ENCODE measurements at places on chromosomes 13 and 19. TPM values are rescaled to one million over a fixed set of nuclear protein-coding genes. Genes with fewer than 3 reads are reported as not detected.

GRCh38 chr13:39955560-39955959 lies 300.1 kb downstream of the COG6 start:
- DNase-seq: no peak

DNA sequence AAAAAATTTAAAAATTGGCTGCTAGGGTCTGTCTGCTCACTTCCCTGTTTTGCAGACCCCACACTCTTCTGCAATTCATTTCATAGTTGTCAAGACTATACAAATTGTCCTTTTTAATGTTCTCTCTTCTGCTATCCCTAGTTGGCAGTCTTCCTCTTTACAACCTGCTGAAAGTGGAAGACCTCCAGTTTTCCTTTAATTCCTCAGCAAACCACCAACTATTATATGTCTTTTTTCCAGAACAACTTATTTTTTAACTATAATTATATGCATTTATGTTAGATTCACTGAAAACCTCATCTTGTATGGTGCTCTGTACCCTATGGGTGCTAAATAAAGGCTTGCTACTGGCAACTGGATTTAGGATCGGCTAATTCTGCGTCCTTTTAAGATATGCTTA lies 1.1 kb upstream of the PHF11 start:
- no peak for DNase-seq

DNA sequence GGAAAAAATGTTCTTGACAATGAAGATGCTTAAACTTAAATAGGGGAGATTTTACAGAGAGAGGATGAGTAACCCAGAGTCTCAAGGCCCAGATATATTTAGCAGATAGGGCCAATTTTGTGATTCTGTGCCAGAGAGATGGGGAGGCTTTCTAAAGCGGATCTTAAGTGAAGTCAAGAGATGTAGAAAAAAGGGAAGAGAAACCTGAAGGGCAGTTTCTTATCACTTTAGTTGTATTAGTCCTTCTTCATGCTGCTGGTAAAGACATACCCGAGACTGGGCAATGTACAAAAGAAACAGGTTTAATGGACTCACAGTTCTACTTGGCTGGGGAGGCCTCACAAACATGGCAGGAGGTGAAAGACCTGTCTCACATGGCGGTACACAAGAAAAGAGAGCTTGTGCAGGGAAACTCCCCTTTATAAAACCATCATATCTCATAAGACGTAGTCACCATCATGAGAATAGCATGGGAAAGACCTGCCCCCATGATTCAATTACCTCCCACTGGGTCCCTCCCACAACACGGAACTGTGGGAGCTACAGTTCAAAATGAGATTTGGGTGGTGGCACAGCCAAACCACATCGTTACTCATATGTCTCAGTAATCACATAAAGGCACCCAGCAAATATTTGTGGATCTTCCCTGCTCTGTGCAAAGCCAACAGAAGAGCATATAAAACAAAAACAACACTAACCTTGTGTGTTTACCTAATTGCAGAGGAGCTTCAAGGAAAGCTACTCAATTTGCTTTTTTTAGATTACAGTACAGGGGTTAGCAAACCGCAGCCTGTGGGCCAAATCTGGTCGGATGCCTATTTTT lies 102.6 kb upstream of the MYCBP2 start:
- DNase-seq: no peak

DNA sequence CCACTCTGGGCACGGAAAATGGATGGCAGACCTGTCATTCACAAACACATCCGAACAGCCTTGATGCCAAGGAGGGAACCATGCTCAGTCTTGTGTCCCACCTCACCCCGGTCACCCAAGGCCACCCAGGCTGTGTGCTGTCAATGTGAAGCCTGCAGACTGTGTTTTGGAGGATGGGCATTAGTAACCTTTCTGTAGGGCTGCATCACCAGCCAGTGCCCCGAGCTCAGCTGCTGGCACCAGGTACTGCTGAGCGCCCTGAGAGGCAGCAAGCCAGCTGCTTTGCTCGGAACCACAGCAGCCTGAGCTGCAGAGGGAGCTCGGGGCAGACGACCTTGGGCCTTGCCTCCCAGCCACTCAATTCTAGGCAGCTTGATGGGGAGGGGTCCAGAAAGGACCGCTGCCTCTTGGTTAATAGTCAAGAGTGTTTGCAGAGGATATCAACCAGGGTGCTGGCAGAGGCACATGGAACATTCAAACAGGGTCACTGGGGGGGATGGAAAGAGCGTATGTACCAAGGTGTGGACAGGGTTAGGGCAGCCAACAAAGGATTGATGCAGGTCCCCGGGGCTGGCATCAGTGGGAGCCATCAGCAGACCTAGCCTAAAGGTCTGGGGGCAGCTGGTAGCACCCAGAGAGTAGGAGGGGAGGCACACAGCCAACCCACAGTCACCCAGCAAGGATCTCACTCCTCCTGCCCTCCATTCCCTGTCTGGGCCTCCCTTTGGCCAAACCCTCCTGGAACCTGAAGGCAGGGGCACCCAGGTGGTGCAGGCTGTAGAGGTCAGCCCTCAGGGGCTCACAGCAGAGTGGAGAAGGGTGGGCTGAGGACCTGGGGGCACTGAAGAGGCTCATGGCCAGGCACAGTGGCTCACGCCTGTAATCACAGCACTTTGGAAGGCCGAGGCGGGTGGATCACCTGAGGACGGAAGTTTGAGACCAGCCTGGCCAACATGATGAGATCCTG lies 8.1 kb downstream of the VSTM2B start:
- DNase-seq: no peak

- DNase-seq: no peak
Observed at GRCh38 chr19:29001141-29001581, 211.8 kb downstream of the UQCRFS1 start.

Gene HS6ST3
- total RNA-seq: not detected

DNA sequence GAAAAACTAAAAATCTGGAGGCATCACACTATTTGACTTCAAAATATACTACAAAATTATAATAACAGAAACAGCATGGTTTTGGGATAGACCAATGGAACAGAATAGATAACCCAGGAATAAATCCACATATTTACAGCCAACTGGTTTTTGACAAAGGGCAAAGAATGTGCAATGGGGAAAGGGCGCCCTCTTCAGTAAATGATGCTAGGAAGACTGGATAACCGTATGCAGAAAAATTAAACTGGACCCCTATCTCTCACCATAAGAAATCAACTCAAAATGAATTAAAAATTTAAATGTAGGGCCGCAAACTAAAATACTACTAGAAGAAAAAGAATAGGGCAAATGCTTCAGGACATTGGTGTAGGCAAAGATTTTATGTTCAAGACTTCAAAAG lies 440.5 kb upstream of the SGCG start:
- no peak for DNase-seq

Gene IFT88
- total RNA-seq: 12.8 TPM

Gene HOOK2
- total RNA-seq: 34.5 TPM

Gene CD70
- total RNA-seq: not detected

DNA sequence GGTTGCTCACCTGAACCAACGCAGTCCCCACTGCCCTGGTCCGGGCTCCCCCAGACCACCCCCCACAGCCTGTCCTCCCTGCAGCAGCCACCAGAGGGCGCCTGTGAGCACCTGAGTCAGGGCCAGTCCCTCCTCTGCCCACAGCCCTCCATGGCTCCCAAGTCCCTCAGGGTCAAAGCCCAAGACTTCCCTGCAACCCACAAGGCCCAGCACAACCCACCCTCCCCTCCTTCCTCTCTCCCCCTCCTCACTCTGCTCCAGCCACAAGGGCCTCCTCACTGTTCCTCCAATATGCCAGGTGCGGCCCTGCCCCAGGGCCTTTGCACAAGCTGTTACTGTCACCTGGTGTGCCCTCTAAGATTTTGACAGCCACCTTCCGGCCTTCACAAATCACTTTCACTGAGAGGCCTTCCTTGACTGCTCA lies 10.9 kb downstream of the GNA15 start:
- no peak for DNase-seq

Gene ZNF441
- 4.4 TPM for total RNA-seq
